ENCODE measurements at places on chromosomes 4 and X.

DNA sequence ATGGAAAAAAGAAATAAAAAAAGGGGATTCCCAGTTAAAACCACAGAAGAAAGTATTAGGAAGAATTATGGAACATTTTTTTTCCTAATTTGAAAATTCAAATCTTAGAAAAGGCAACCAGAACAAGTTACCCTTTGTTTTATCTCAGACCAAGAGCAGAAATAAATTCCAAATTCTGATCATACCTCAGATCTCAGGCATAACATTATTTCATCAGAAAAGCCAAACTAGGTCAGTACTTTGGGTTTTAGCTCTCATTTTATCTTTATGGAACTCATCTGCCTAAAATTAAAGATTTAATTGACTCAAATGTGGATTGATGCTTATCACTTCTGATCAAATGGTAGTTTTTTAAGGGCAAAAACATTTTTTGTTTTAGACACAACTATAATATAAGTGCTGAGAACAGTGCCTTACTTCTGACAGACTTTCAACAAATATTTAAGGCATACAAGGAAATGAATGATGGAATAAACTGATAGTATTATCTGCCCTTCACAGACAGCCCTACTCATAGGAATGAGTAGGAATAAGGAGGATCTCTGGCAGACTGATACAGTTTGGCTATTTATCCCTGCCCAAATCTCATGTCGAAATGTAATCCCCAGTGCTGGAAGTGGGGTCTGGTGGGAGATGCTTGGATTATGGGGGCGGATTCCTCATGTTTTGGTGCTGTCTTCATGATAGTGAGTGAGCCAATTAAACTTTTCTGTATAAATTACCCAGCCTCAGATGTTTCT lies 245.3 kb upstream of the PITX2 start:
- DNase-seq, result no peak

GRCh38 chr4:113645288-113645687 lies 116.2 kb downstream of the CAMK2D start:
- no peak for DNase-seq

GRCh38 chrX:33855251-33855650 lies 276.9 kb downstream of the FAM47A start:
- no peak for DNase-seq

DNA sequence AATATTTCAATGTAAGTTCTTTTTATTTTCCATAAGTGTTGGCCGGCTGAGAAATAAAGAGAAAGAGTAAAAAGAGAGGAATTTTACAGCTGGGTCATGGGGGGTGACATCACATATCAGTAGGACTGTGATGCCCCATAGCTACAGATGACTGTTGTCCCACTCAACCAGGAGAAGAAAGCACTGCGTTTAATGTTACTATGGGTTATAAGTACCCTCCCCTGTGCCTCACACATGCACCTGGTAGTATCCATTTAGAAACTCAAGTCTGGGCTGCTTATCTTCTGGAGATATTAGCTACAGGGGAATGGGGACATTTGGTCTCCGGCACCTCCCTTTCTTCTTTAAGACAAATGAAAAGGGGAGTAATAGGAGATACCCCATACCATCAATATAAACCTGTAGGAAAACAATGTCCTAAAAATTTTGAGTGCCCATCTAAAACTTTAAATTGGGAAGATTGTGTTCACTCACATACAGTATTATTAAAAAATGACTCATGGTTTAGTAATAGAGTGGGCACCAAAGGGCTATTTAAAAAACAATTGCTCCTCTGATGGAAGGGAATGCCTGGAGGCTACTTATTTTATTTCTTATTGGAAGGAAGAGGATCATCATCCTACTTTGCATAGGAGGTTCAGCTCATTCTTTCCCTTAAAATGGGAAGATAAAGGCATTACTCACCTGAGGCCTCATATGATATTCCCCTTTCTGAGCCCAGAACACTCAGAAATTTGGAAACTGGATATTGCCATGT lies 18.2 kb downstream of the UGT2B11 start:
- DNase-seq, result no peak

DNA sequence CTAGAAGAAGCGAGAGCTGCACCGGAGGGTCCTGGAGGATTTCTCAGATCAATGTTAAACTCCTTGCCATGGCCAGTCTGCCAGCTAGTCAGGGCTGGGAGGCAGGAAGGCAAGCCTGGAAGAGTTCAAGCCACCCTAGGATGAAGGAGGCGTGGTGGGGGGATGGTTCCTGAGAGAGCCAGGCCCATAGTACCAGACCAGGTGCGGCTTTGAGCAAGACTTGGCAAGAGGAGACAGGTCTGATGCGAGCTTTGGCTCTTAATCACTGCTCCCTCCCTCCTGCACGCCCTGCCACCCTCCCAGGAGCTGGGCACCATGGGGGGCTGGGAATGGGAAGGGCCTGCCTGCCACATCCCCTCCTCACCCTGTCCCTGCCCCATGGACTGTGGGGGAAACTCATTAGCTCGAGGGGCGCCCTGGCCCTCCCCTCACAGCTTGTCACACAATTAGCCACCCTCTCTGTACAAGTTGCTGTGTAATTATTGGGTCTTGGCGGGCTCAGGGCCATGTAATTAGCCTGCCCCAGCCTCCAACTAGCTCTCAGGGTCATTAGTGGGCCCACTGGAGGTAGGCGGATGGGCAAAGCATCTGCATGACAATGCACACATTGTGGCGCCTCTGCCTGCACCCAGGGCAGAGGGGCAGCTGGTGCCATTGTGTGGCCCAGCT lies 50.3 kb downstream of the EFNB1 start:
- DNase-seq, result no peak

GRCh38 chr4:155474758-155475157 lies 98.0 kb upstream of the MAP9 start:
- no peak for DNase-seq

DNA sequence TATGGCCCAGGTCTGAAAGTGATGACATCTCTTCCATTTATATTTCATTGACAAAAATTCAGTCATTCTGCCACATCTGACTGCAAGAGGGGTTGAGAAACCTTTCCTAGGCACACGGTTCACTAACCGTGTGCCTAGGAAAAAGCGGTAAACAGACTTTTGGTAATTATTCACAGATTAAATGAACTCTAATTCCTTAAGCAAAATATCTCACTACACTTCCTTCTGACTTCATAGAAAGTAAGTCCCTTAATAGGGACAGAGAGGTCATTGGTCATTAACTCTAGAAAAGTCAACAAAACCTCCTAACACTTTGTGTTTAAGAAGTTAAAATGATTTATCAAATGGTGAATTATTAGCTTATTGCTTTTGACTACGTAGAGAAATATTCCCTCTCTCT lies 205.1 kb downstream of the PDHA2 start:
- DNase-seq, result no peak

DNA sequence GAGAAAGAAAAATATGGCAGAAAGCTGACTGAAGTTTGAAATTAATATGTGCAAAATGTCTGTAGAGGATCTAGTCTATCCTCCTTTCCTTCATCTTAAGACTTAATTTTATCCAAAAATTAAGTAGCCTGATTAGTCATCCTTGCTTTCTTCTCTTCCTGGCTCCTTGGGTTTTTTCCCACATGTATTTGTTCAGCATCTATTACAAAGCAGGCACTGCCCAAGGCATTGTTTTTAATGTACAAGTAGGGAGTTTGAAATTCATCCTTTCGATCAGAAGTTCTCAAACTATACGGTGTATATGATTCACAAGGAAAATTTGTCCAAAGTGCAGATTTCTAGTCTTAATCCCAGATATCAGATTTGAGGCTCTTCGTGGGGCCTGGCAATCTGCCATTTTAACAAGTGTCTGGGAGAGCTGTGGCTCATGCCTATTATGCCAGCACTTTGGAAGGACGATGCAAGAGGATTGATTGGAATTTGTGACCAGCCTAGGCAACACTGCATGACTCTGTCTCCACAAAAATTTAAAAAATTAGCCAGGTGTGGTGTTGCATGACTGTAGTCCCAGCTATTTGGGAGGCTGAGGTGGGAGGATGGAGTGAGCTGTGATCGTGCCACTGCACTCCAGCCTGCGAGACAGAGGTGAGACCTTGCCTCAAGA lies 19.4 kb upstream of the YTHDC1 start:
- DNase-seq, result no peak

DNA sequence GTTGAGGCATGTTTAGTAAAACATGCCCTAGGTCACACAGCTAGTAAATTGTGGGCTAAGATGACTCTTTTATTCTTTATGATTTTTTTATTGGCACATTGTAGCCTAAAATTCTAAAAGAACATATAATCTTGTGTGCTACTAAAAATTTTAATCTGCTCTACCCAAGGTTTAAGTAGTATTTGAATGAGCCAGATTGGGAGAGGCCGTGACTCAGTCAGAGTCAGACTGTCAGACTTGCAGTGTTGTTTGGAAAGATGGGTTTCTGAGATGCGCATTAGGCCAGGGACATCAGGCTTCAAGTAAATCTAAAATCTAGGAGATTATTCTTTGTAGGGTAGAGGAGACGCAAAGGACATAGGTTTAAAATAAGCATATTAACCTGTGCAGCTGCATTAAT lies 30.7 kb upstream of the TMPRSS11E start:
- DNase-seq, result no peak

DNA sequence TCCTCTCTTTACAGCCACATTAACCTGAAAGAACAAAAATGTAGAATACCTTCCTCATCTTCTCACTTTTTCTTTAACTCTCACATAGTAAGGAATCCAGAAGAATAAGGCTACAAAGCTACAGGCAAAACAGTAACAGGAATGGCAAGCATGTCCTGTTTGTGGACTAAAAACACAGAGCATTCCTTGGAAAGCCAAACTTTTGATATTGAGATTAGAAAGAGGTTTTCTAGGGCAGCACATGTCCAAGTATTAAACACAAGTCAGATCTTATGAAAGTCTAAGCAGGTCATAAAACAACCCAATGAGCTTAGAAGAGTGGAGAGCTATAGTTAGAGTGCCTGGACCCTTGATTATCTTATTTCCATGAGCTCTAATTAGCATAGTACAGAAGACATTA lies 58.2 kb upstream of the FAM9C start:
- no peak for DNase-seq

DNA sequence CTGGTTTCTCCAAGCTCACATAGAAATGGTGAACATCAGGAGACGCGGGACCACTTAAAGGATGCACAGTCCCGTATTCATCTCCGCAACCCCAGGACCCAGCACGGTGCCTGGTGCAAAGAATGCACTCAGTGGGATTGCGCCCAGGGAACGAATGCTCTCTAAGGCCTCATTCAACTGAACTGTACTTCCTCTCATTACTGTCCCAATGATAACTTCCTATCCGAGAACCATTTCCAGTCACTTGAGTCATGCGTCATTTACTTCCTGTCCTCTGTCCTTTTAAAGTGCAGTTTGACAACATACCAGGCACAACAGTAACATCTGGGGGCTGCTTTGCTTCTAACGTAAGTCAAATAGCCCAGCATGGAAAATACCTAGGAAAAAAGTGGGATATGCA lies 75.7 kb downstream of the RBM47 start:
- DNase-seq, result peak; percentile 89

DNA sequence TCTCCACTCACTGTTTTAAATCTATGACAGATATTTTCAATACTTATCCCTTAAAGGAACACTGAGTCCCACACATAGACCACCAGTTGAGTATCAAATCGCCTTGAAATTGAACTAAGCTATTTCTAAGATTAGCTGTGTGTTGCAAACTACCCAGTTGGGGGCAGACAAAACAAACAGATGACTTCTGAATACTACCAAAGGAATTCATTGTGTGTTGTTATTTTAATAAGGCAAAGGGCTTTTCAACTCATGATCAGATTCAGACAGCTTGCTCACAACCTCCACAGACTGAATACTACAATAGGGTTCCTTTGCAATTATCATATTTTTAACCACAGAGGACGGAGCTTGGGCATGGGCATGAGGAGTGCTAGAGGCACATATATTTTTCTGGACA lies 283.0 kb upstream of the GPC4 start:
- DNase-seq, result no peak

GRCh38 chr4:152065545-152065944 lies 304.7 kb upstream of the GATB start:
- DNase-seq, result no peak

GRCh38 chr4:42401171-42401570 lies 3.9 kb downstream of the SHISA3 start:
- no peak for DNase-seq

DNA sequence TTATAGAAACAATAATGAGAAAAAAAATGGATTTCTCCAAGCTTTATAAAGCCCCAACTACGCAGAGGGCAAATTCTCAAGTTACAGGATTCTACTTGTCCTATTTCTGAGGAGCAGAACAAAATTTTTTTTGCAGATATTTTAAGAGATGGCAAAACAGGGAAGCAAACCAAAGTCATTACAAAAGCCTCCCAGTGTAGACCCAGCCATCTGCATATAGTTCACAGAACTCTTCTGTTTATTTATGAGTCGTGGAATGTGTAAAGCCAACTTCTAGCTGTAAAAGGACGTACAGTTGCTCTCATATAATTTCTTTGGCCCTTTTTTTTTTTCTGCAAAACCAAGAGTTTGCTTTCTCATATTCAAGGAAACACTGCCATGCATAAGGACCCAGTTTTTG lies 120.4 kb downstream of the PCDH7 start:
- peak; percentile 58 for DNase-seq

DNA sequence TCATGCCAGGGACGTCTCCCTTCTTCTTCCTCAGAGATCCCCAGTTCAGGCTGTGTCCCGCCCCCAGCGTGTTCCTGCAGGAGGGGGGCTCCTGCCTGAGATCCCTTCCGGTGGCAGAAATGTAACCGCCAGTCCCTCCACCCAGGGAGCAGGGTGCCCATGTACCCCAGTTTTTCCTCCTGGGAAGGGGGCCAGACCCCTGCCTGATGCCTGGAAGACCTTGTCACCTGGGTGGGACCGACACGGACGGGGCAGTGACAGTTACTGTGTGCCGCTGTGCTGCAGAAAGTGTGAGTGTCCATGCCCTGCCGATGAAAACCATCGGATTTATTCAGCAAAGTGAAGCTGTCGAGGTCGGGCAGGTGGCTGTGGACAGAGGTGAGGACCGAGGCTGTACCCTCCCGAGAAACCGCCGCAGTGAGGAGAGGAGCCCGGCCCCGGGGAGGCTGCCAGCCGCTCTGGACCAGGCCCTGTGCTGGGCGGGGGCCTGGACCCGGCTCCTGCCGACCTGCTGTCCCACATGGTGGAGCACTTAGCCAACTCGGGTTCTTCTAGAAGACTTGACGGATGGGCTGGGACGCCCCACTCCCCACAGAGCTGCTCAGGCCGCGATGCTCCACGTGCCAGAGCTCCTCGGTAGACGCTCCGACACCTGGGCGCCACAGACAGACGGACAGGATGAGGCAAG lies 36.7 kb upstream of the HMX1 start:
- no peak for DNase-seq

GRCh38 chr4:169975838-169976796 lies 50.1 kb downstream of the MFAP3L start:
- DNase-seq, result no peak

- peak; percentile 15 for DNase-seq
These were observed at the start of gene MSL3 for GRCh38 chrX:11757719-11758399. MSL3 (plus strand) TSS chrX:11758237; CDS start chrX:11758264, 27 bp downstream.

GRCh38 chrX:110276778-110277177 lies 41.1 kb downstream of the AMMECR1 start:
- peak; percentile 13 for DNase-seq

- DNase-seq, result no peak
These were observed 10.0 kb upstream of the ASMTL start for GRCh38 chrX:1462596-1463251.
